ENCODE measurements at places on chromosomes 2 and 18.

GRCh38 chr2:119469661-119470297, 38.1 kb downstream of the TMEM37 start:
- no peak for DNase-seq

DNA sequence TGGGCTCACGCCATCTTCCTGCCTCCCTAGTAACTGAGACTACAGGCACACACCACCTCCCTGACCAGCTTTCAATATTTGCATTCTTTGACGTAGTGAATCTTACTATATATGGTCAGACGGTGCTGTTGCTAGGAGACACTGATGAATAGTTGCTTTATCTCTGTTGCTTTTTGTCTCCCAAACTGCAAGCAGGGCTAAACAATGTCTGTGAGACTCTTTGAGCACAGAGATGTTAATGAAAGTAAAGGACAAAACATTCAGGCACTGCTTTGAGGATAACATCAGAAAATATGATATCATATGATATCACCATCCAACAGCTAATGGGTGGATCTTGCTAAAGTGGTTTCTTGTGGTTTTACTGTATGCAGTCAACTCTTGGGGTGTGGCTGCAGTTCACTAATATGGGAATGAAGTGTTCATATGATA, 43.0 kb downstream of the EMILIN2 start:
- DNase-seq, result no peak

GRCh38 chr18:76368976-76369375, 126.1 kb downstream of the ZNF516 start:
- no peak for DNase-seq

GRCh38 chr2:188819792-188820191, 154.4 kb upstream of the COL3A1 start:
- no peak for DNase-seq

GRCh38 chr2:227865291-227865690, 6.1 kb upstream of the DAW1 start:
- no peak for DNase-seq

DNA sequence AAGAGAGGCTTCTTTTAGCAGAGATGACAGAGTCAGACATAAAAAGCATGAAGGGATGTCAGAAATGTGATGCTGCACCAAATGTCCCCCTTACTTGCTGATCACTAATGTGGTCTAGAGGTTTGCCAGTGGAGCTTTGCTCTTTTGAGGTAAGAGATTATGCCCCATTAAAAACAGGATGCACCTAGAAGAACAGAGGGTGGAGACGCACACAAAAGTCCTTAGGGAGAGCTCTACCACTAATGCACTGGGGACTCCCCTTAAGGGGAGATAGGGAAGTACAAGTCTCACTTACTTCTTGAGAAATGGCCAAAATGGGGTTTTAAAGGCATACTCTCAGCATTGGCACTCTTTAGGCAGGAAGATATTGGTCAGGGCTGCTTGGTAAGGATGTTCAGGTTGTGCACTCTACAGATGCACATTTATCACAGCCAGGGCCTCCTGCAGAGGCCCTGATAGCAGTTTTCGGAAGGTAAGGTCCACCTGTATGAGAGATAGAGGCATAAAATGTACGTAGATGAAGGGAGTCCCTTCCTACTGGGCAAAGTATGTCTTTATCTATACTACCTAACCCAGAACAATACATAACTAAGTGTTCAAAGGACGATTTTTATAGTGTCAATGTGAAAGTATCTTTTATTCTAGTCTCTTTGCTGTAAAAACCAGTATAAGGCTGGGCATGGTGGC, 17.0 kb upstream of the SCYGR1 start:
- no peak for DNase-seq

DNA sequence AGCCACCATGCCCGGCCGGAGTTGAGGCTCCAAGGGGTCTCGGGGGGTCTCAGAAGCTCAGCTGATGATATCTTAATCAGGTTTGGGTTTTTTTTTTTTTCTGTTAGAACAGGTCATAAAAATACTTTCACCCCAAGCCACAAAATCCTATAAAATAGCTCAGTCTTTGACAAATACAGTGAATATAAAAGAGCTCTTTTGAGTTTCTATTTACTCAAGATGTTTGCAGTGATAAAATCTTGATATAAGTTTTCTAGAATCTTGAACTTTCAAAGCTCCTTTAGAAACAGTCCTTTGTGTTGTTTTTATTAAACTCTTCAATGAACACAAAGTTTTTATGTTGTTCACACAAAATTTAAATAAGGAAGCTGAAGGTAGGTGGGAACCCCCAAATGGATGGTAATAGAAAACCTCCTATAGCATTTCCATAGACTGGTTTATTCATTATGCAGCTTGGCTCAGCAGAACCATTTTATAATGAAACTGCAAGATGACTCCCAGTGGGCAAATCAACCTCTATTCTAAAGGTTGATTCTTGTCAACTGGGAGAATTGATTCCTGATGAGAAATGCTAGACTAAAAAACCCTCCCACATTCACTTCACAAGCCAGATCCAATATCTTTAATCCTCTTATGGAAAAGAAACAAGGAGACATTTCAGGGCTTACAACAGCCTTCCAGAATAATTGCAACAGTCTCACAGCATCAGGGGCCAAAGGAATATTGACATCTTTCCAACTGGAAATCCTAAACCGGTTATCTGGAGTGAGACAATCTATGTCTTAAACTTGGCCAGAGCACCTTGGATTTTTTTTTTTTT, 13.6 kb upstream of the NARS1 start:
- DNase-seq, result no peak

DNA sequence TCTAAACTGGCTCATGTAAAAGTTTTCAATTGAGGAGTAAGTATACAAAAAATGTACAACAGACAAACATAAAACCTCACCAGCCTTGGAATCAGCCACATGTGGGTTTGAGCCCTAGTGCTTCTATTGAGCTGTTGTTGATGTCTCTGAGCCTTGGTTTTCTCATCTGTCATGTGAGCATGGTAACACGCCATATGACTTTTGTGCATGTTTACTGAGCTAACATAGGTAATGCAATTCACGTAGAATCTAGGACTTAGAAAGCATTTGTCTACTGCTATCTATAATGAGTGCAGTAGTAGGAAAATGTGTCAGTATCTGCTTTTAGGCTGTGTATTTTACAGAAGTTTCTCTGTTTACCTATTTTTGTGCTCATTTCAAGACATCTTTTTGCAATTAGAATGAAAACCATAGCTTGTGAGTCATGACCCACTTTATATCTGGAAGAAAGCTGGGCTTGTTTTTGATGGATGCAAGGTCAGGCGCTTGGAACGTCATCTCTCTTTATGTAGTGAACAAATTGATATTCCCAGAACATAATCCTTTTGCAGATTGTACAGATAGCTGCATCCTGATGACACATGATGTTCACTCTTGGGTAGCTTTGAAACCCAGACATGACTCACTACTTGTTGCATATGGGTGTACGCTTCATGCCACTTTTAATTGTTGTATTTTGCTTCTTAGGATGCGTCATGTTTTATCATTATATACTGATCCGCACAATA, 94.3 kb downstream of the RNF144A start:
- no peak for DNase-seq

DNA sequence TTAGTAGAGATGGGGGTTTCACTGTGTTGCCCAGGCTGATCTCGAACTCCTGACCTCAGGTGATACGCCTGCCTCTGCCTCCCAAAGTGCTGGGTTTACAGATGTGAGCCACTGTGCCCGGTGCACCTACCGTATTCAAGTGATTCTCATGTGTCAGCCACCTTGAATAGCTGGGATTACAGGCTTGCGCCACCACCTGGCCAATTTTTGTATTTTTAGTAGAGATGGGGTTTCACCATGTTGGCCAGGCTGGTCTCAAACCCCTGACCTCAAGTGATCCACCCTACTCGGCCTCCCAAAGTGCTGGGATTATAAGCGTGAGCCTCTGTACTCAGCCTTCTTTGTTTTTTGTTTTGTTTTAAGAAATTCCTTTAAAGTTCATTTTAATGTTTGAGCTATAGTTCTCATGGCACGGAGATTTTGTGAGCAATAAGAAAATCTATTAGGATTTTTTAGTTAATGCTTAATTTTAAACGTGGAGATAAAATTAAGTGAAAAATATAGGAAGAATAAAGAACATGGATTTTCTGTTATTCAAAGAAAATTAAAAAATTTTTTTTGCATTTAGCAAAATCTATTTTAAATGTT, 242.6 kb downstream of the PHLPP1 start:
- peak; percentile 32 for DNase-seq

DNA sequence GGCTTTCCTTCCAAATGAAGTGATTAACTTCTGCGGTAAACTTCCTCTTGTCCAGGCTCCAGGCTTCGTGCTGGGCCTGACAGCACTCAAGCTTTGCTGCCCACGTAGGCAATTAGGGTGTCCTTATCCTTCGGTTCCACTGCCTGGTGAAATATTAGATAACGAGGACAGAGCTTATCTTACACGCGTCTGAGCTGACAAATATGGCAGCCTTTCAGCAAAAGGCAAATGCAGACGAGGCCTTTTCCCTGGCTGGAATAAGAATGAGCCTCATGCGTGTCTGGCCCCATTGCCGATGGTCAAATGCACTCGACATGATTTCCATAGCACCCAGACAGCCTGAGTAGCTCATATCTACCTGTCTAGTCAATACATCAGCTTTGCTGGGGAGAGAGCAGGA, 141.5 kb downstream of the FAM210A start:
- no peak for DNase-seq

- no peak for DNase-seq
These were observed 45.6 kb downstream of the PARD6G start for GRCh38 chr18:80201739-80202138.

GRCh38 chr2:46278952-46279351, 18.3 kb upstream of the EPAS1 start:
- DNase-seq, result no peak

DNA sequence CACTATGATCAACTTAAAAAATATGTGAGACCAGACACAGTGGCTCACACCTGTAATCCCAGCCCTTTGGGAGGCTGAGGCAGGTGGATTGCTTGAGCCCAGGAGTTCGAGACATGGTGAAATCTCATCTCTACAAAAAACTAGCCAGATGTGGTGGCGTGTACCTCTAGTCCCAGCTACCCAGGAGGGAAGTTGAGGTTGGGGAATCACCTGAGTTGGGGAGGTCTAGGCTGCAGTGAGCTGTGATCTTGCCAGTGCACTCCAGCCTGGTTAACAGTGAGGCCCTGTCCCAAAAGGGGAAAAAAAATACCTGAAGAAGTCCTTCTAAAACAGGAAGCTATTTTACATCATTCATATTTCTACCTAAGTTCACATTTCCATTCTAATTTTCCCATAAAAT, 144.0 kb downstream of the EML6 start:
- DNase-seq, result no peak

GRCh38 chr18:26686532-26686931, 138.2 kb upstream of the KCTD1 start:
- DNase-seq, result no peak

- DNase-seq, result no peak
These were observed 42.4 kb upstream of the MTIF2 start for GRCh38 chr2:55311444-55311870.

GRCh38 chr2:45942237-45942738, 290.8 kb downstream of the PRKCE start:
- DNase-seq, result no peak

GRCh38 chr2:128413718-128414341, 95.2 kb upstream of the HS6ST1 start:
- DNase-seq, result no peak

DNA sequence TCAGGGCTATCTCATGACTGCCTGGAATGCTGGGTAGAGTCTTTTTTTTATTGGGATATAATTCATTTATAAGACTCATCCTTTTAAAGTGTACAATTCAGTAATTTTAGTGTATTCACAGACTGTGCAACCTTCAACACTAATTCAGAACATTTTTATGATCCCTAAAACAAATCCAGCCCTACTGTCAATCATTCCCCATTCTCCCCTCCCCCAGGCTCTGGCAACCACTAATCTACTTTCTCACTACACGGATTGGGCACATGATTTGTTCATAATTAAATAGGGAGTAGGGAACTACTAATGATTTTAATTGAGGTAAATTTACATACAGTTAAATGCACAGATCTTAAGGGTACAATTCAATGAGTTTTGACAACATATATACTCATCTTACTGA, 225.7 kb downstream of the CDCA7 start:
- no peak for DNase-seq

DNA sequence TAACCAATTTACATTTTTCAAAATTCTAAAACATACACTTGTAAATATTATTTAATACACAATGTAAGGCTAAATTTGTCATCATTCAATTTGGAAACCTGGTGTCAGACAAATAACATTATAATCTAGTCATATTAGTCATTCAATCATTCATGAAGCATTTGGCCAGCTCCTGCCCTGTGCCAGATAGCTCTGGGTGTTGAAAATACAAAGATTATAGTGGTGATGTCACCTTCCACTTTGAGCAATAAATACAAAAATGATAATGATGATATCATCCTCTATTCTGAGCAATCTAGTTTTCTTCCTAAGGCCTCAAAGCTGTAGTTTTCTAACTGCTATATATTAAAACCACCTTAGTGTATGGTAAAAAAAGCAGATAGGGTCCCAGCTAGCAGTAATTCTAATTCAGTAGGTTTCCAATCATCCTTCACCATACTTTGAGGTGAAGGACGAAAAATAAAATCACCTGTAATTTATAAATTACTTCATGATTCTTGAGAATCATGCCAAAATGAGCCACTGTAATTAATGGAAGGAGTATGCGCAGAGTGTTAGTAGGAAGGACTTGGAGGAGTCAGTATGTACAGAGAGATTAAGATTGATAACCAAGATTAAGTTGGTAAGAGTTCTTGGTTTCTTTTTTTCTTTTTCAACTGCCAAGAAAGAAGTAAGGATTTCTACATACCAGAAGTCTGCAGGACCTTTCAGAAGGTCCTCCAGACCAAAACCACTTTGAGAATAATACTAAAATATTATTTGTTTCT, 23.2 kb downstream of the MEMO1 start:
- no peak for DNase-seq

DNA sequence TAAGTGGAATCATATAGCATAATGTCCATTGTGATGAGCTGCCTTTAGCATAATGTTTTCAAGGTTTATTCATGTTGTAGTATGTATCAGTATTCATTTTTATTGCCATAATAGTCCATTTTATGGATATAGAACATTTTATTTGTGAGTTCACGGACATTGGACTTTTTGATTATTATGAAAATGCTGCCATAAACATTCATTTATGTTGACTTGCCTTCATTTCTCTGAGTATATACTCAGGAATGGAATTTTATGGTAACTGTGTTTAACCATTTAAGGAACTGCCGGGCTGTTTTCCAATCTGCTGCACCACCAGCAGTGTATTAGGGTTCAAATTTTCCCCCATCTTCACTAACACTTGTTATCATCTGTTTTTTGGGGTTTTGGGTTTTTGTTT, 12.2 kb downstream of the CREB1 start:
- no peak for DNase-seq

GRCh38 chr2:171316755-171317337, 116.9 kb downstream of the METTL8 start:
- no peak for DNase-seq
